Neural crest cell (in vitro differentiated cells): ENCODE measurements at places on chromosomes 16 and 17. TPM values are rescaled to one million over a fixed set of nuclear protein-coding genes. Genes with fewer than 3 reads are reported as not detected.

C1QTNF8 gene
- total RNA-seq = 0.19 and 0.30 TPM in 2 replicates

TOM1L1 gene
- 27.7 and 27.8 TPM in 2 replicates for total RNA-seq

KRTAP16-1 gene
- not detected in 2 replicates for total RNA-seq

FOXF1 gene
- not detected in 2 replicates for total RNA-seq

ESRP2 gene
- total RNA-seq = 0.09 and 0.23 TPM in 2 replicates

DNA sequence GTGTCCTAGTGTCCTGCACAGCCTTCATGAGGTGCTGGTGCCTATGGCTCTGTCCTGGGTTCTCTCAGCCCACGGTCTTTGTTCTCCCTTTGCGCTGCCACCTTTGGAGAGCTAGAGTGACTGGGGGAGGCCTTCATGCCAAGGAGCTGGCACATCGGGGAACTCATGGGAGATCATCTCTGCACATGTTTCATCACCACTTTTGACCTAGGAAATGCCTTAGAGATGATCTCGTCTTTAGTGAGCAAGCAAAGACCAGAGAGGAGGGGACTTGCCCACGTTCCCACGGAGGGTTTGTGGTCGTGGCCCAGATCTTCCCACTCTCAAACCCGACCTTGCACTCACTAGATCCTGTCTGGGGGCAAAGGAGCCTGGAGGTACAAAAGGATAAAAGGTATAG, 23.5 kb downstream of the TBX4 start:
- no peak for DNase-seq

- peak; percentile 15 for DNase-seq
These were observed 486.5 kb downstream of the CDH13 start for GRCh38 chr16:83113317-83113716.

DNA sequence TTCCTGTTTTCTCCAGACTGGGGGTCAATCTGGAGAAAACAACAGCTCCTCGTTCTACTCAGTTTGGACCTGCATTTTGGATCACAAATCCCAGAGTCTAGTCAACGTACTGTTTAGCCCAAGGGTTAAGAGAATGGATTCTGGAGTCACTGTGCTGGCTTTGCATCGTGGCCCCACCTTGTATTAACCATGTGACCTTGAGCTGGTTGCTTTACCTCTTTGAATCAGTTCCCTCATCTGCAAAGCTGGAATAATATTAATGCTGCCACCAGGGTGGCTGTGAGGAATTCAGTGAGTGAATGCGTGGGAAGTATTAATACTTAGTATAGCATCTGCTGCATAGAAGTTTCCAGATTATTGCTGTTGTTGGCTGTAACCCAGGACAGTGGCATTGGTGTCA, 11.3 kb upstream of the DHRS7C start:
- no peak for DNase-seq

DNA sequence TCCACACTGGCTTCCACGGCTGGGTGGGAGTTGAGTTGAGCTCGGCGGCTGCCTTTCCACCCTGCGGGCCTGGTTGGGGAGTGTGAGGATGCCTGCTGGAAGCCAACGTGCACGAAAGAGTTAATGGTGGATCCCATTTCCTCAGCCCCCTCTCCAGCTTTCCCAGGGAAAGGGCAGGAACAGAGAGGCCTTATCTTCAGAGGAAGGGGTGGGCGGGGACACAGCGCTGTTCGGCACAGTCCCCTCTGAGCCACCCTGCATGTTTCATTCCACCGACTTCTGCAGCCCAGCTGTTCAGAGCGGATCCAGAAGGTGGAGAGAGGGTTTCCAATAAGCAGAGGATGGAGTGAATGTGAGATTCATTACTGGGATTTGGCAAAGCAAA, 295.3 kb downstream of the SEC14L1 start:
- DNase-seq = no peak

- DNase-seq = no peak
These were observed at the start of gene PGP for GRCh38 chr16:2214719-2214968. Gene PGP (minus strand): TSS chr16:2214840. CDS start chr16:2214777, 63 bp downstream.

GRCh38 chr17:29592850-29593551, at the start of gene ANKRD13B:
Gene ANKRD13B (plus strand): TSS chr17:29593132. CDS start chr17:29593622, 490 bp downstream.
- peak; percentile 56 for DNase-seq

DNA sequence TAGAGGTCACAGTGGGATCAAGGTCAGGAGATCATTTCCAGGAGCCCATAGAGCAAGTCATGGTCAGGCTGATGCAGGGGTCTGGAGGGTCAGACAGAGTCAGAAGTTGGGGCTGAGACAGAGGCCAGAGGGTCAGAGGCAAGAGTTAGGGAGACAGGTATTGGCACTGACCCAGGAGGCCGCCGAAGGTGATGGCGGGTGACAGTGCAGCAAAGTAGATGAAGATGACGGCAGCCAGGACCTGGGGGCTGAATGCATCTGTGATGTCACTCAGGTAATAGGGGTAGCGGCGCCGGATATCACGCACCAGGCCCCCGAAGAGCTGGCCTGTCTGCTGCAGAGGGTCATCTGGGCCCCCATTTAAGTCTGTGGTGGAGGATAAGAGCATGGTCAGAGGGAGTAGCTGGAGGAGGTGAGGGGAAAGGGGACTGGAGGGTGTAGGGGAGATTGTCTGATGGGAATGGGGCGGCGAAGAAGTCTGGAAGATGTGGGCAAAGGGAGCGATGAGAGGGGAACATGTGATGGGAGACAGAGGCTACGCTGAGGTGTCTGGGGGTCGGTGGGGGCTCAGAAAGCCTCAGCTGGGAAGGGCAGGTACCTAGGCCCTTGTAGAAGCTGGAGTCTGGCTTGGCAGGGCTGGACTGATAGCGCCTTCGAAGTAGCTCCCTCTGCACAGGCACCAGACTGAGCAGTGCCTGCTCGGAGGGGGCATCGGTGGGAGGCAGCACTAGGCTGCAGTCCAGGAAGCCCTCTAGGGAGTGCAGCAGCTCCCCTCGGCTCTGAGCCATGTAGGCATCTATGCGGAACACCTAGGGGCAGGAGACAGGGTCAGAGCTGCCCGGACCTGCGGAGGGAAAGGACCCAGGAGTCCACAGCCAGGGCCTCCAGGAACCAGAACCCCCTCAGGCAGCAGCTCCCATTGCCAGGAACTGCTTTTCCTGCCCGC, 9.8 kb downstream of the SLC4A1 start:
- no peak for DNase-seq

DNA sequence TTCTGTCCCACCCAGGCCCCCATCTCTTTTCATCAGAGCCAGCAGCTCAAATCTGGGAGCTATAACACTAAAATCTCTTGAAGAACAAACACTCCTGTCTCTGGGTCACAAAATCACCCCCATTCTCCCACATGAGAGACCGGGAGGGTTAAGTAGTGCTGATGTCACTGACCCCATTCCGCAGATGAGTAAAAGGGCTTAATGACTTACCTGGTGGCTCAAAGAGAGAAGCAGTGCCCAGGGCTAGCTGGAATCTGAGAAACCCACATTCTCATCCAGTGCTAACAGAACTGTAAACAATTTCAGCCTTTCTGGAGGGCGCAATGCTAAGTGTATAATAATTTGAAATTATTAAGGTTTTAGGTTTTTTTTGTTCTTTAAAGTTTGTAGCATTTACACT, 26.3 kb upstream of the LHX1 start:
- no peak for DNase-seq

GRCh38 chr16:21971856-21972255, 18.7 kb downstream of the UQCRC2 start:
- DNase-seq = no peak

DNA sequence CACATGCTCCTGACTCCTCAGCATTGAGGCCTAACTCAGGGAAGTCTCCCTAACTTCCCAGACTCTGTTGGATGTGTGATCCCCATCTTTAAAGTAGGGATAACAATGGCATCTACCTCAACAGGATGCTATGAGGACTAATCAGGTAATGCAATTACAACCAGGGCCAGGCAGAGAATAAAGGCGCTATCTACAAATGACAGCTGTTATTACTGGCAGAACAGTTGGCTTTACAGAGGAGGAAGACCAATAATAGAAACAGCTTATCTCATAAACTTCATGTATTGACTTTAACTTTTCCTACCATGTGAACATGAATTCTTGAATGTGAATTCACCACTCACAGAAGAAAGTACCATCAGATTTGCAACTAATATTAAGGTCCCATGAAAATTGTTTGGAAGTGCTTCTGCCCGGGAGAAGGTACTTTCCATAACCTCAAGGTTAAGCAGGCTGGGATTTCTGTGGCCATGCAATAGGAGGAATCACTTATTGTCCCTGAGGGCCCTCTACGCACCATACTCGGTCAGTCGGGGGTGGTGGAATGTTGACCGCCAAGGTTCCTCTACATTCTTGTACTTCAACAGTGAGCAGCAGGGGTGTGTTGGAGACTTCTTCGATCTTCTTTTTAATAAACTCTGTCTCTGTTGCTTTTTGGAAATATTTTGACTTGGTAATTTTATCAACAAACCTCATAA, 22.6 kb upstream of the ERN1 start:
- no peak for DNase-seq
